ENCODE measurements at places on chromosomes 3 and 15. TPM values are rescaled to one million over a fixed set of nuclear protein-coding genes. Genes with fewer than 3 reads are reported as not detected.

Gene SAMMSON
- not detected for total RNA-seq

Gene NANOGP8
- total RNA-seq: not detected

Gene FAM81A
- 2.6 TPM for total RNA-seq

Gene TUSC7
- not detected for total RNA-seq

Gene ALPK3
- total RNA-seq: 0.18 TPM

Gene CLCN2
- total RNA-seq: 5.9 TPM

Gene SGO1
- 14.5 TPM for total RNA-seq

Gene RTP3
- total RNA-seq: not detected

Gene PARL
- total RNA-seq: 102 TPM

Gene ITGB5
- total RNA-seq: 308 TPM

Gene KLHL40
- total RNA-seq: not detected

Gene ARHGEF26
- 2.0 TPM for total RNA-seq

Gene FBN1
- 4,431 TPM for total RNA-seq

Gene INSYN1
- total RNA-seq: 1.2 TPM

Gene INKA1
- total RNA-seq: 4.4 TPM

Gene GUCA1C
- not detected for total RNA-seq

Gene ARRDC4
- total RNA-seq: 6.2 TPM

Gene ZNF662
- total RNA-seq: 0.74 TPM

Gene TM4SF18
- 1.3 TPM for total RNA-seq

Gene OGG1
- 32.1 TPM for total RNA-seq

Gene CYP1A2
- not detected for total RNA-seq

Gene KNG1
- total RNA-seq: not detected

Gene PRTG
- 0.45 TPM for total RNA-seq

Gene P3H2
- 15.6 TPM for total RNA-seq

Gene GCNT3
- 0.27 TPM for total RNA-seq

Gene ATXN7
- 21.0 TPM for total RNA-seq

Gene CCR2
- total RNA-seq: not detected

Gene DNAH1
- total RNA-seq: 3.4 TPM

Gene SEMA6D
- 17.7 TPM for total RNA-seq

Gene CCDC14
- total RNA-seq: 46.0 TPM

Gene CCR3
- not detected for total RNA-seq

Gene APOD
- 2.9 TPM for total RNA-seq

Gene NR1D2
- total RNA-seq: 53.0 TPM

Gene ATP10A
- 4.4 TPM for total RNA-seq

Gene CCR9
- not detected for total RNA-seq

Gene SCAANT1
- total RNA-seq: not detected

Gene SERPINI1
- 3.7 TPM for total RNA-seq

Gene TOPAZ1
- not detected for total RNA-seq

Gene CEP97
- total RNA-seq: 21.4 TPM

Gene FOXL2NB
- not detected for total RNA-seq

Gene GPR62
- not detected for total RNA-seq

Gene AEN
- 20.8 TPM for total RNA-seq
